Activated naive CD8-positive, alpha-beta T cell treated with anti-CD3 and anti-CD28 coated beads, Interleukin-2, amount 10 ng/mL, durations not matched to agents 7 days and 5 days (primary cell): ENCODE measurements at places on chromosomes 13 and 19.

GRCh38 chr13:98685146-98685545 lies 67.3 kb downstream of the SLC15A1 start:
- no peak for DNase-seq

DNA sequence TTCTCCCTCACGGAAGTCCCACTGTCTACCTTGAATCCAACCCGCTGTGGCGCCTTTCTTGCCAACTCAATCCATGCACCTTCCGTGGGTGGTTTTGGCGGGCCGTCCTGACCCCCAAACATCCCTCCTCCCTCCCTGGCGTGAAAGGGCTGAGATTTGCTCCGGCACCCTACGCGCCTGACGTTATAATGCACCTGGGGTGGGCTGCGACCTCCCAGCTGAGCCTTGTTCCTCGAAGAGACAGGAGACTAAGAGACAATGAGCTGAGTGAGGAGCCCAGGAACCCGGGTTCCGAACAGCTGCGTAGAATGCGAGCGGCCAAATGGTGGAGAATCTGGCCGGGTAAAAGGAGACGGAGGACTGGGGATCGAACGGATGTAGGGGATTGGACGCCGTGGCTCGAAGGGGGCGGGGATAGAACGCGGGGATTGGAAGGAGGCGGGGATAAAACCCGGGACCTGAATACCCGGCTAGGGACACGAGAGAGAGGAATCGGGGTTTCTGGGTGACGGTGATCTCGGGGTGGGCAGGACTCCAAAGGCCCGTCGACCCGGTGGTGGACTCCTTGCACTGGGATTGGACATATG lies at the start of gene CPT1C:
Gene CPT1C, plus strand, starts transcription at position 461 of the 587 bp plus-strand sequence. CDS start 1,137 bp downstream, outside the sequence.
- DNase-seq, result peak; percentile 58

GRCh38 chr13:110261166-110262081 lies 45.5 kb downstream of the COL4A1 start:
- DNase-seq, result no peak

DNA sequence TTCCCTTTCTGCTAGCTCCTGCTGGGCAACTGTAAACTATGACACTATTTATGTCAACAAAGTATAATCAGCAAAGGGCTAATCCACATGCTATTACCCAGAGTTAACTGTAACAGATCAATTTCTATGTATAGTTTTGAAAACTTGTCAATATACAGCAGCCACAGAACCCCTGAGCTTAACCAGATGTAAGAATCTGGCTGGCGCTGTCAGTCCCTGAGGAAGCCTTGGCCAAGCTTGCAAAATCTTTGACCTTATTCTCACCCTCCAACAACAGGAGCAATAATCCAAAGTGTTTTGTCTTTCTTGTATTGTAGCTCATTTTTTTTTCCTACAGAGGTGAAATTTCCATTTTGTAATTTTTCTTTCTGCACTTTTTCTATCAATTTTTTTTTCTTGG lies 1230.1 kb upstream of the SLC10A2 start:
- DNase-seq, result no peak

DNA sequence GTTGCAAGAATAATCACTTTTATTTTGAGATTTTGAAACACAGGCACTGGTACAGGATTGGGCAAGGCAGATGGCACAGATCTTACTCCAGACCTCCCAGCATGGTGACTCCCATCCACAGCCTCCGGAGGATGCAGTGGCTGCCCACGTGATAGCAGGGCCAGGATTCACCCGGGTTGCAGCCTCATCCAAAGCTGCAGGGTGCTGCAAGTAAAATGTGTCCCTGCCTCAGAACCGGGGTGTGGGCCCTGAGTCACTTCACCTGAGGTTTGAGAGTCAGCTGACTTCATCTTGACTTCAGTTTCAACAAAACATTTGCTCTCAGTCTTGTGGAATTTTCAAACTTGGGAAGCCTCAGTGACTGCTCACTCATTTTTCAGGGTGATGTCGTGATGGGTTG lies 201.9 kb downstream of the FGF9 start:
- DNase-seq, result no peak

DNA sequence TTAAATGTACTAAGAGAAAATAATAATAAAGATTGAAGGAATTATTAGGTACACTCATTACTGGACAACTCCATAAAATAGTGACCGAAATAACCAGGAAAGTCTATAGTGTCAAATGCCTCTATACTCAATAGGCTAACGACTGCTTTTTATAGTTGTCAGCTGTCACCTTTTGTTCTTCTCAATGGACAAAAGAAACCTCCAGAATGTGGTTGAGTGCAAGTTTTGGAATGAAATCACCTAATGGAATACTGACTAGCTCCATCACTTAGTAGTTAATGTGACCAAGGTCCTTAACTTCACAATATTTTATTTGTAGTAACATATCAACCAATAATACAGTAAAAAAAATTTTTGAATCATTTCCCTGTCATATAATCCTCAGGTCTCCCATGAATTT lies 18.1 kb downstream of the TSC22D1 start:
- DNase-seq, result no peak

- no peak for DNase-seq
Observed at GRCh38 chr19:18915639-18916038, 3.5 kb downstream of the COPE start.

DNA sequence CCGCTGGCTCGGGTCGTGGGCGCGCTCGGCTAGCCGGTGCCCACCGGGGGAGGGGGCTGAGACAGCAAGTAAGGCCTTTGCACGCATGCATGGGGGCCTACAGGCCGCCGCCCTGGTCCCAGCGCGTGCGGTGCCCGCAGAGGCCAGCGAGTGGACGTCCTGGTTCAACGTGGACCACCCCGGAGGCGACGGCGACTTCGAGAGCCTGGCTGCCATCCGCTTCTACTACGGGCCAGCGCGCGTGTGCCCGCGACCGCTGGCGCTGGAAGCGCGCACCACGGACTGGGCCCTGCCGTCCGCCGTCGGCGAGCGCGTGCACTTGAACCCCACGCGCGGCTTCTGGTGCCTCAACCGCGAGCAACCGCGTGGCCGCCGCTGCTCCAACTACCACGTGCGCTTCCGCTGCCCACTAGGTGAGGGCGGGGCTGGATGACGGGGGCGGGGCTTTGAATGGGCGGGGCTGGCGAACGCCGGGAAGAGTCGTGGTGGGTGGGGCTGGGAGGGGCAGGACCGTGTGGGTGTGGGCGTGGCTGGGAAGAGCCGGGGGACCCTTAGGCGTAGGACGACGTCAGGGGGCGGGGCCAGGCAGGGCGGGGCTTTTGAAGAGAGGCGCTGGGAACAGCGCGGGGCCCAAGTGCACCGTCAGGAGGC lies 2.1 kb downstream of the CILP2 start:
- DNase-seq, result peak; percentile 79

DNA sequence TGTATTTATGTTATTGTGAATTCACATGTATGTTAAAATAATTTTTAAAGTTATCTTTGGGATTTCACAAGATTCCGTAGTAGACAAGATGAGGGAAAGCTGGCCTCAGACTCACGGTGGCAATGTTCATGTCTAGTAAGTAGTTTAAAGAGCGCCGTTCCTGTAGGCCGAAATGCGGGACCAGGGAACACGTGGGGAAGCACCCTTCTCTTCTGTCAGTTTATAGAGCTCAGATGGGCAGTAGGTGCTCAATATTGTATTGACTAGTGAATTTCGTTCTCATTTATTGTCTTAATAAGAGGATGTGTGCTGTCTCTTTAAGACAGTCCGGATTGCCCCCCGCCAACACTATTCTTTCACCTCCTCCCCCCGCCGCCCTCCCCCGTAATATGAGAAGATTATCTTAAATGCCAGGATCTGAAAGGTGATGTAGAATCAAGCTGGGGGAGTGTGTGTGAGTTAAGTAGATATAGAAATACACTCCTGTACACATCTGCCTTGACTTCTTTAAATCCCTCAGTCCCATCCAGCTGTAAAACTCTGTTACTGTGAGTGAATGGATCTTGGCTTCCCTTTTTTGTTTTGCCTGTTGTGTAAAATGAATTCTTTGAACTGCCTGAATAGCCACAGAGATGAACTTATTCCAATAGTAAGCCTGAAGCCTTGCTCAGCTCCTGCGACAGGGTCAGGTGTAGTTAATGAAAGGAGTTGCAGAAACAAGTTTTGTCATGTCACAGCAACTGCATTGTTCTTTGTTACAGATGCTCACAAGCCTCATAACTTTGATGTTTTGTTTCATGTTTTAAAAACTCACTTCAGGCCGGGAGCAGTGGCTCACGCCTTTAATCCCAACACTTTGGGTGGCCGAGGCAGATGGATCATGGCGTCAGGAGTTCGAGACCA lies 1.3 kb downstream of the LAMP1 start:
- no peak for DNase-seq

- peak; percentile 89 for DNase-seq
Observed at GRCh38 chr19:50329146-50329925, at the start of gene KCNC3. TSS of gene KCNC3 (minus strand) at chr19:50329377. CDS start at chr19:50329082, 295 bp downstream.
